Calu3 (cell line): ENCODE measurements at places on chromosomes 2 and 18.

DNA sequence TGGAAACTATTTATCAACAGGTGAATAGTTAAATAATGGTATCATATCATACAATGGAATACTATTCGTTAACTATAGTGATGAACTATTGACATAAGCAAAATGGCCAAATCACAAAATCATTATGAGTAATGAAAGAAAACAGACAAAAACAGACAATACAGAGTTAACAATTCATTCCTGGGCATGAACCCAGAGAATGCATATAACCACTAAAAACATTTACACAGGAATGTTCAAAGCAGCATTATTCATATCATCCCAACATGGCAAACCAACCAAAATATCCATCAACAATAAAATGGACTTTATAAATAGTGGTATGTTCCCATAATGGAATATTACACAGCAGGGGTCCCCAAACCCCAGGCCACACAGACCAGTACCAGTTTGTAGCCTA, 131.2 kb upstream of the CYP1B1 start:
- no peak for DNase-seq

DNA sequence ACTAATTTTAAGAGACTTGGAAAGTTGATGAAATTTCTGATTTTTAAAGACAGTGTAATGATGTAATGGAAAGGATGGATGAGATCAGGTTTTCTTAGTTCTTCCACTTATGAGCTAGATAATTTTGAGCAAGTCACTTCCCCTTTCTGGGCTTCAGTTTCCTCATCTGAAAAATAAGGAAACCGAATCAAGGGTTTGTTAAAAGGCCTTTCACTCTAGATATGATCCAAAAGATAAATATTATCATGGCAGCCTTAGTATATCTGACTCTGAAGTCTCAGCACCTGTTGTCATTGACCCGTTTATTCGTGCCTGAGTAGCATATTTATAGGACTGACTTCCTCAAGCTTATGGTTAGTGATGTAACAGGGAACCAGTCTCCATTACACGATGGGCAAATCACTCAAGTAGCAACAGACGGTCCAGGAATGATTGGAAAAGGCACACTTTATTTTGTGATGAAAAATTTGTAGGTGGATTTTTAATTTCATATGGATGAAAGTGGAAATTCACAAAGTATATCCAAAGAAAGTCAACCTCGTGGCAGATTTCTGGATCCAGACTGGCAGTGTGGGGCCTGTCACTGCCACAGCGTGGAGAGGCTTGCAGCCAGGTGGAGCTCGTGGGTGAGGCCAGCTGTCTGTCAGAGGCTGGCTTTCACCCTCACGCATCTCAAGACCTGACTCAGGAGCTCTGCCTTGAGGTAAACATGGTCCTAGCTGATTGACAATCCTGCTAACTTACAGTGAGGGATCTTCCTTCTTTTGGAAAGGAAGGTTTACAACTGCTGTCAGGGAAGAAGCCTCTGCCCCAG, 137.9 kb upstream of the CXCR4 start:
- no peak for DNase-seq

GRCh38 chr18:9629709-9630108, 15.3 kb upstream of the PPP4R1 start:
- no peak for DNase-seq

- no peak for DNase-seq
Observed at GRCh38 chr2:219636941-219637841, 9.8 kb downstream of the SLC4A3 start.

DNA sequence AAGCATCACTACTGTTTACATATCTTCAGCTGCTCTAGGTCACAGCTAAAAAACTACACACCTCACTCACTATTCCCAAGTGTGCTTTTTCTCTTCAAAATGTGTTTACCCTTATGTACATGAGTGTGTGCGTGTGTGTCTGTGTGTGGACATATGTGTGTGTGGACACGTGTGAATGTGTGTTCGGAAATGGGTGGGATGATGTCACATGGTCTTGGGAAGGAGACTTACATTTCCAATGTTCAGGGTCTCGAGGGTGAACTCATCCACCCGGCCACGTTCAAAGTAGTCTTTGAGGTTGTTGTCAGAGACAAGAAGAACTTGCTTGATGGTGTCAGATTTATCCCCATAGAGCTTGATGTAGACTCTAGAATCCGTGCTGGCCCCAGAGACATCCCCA, 87.8 kb downstream of the LOXHD1 start:
- DNase-seq = no peak

GRCh38 chr2:183195397-183195796, 71.2 kb downstream of the NUP35 start:
- no peak for DNase-seq

- no peak for DNase-seq
Observed at GRCh38 chr2:31234683-31235503, 941 bp downstream of the EHD3 start.

DNA sequence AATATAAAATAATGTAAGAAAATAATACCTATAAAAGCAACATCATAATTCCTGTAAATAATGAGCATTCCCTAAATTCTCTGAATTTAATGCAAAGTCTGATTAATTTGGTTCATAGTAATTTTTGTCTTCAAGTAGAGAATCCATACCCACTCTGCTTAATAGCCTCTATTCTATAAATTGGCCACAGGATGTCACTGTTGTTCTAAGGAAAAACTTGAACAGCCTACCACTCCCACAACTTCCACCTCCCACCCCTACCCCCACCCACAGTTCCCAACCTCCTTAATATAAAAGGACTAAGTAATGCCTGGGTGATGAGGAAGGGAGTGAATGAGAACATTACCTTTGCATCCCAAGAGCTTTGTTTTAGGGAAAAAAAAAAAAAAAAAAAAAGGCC, 27.2 kb upstream of the BBS5 start:
- DNase-seq = peak; percentile 13

DNA sequence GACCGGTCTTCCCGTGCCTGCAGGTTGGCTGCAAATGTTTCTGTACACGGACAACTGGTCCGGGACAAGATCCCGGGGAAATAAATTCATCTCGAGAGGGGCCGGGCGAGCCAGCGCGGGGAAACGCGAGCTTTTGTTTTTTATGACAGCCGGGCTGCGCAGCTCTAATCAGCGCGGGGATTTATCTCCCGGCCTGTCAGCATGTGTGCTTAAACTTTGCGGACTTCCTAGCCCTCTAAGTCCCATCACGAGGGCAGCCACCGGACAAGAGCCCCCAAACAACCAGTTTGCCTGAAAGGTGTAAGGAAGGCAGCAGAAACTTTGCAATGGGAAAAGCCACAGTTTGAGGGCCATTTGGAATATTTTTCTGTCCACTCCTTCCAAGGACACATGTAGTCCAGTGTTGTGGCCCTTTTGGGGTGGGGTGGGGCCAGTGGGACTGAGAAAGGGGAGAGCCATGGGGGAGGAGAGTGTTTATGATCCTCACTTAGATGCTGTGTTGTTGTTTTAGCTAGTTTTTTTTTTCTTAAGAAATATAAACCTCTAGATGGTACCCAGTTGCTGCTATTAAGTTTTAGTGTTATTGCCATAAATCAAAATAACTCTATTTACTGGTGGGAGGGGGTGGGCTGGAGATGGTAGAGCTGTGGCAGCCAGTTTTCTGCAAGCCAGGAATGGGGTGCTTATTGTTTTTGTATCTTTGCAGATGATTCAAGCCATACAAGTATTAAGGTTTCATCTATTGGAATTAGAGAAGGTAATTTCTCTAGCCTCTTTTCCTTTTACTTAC, 6.0 kb downstream of the MEIS1 start:
- no peak for DNase-seq

DNA sequence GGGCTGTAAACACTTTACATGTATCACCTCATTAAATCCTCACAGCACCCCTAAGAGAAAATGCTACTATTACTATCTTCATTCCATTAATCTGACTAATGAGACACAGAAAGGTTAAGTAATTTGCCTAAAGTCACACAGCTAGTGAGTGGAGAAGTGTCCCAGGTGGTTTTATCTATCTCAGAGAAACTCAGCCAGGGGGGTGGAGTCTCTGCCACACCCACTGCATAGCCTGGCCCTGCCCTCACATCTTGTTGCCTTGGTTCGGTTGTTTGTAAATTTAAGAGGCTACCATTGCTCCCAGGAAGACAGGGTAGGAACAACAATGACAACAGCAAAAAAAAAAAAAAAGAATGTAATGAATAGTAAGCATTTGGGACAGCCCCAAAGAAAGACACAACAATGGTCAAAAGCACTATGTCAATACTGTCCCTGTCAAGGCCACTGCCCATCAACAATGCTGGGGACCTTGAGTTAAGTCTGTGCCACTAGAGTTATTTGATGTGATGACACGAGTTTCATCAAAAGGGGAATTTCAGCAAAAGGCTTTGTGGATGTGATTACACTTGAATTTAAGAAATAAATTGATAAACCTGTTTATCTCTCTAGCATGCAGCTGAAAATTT, 17.5 kb downstream of the CYRIA start:
- DNase-seq = no peak

DNA sequence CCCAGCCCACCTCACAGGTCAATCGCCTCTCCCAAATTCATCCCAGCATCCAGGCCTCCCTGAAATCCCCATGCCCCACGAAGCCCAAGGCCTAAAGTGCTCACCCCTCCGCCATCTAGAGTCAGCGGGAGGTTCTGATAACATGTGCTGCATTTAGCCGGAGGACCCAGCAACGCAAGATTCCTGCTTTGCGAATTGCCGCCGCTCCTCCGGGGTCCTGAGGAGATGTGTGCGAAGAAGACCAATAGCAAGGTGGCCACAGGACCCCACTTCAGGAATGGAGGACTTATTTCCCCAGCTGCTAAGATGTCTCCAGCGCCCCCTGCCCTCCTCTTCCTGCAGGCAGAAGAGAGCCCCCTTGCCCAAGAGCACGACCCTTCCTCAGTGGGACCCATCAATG, 120.8 kb upstream of the GLI2 start:
- DNase-seq = no peak

- peak; percentile 43 for DNase-seq
Observed at GRCh38 chr2:147910990-147911473, 66.2 kb downstream of the ACVR2A start.

DNA sequence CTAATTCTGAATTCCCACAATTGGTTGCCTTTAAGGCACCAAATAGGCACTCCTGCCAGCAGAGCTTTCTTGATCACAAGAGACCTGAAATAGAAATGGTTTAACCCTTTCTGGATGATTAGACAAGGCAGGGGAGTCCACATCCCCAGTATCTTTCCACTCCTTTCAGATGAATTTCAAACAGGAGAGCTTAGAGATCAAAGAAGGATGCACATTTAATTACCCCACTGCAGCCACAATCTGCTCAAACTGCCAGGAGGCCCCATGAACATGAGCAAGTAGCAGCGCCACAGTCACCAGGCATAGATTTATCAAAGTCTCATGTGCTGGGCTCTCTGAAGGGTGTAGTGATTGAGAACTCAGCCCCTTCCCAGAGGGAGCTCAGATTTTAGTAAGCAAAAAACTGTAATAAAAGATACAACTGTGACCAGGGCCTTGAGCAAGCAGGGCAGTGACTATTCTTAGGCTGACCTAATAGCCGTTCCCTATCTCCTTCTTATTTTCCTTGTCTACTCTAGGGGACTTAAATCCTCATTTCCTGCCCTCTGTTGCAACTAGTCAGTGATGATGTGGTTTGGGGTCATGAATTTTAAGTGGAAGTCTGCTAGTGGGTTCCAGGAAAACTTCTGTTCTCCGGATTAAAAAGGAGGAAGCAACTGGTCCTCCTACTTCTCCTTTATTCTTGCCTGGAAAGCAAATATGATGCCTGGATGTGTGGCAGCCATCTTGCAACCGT, 53.7 kb downstream of the SLC4A3 start:
- DNase-seq = no peak

DNA sequence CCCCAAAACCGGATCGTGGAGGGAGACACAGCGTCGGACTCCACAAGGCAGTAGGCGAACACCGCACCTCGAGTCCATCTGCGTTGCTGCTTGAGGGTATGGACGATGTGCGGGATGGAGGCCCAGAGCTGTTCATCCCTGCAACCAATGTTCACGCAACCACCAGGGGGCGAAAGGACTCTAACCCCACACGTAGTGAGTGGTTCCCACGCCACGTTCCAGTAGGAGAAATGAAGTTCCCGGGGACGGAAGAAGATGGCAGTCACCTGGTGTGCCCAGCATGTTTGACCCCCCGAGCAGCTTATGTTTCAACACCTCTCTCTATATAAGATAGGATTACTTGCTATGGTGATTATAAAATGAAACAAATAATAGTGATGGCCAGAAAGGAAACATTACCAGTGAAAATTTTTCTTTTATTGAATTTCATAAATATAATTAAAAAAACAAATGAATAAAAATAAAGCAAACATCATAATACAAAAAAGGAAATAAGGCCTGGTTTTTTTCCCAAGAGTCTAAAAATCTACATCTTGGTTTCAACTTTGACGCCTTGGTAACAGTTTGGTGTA, 184.3 kb downstream of the SH3BP4 start:
- DNase-seq = peak; percentile 85

DNA sequence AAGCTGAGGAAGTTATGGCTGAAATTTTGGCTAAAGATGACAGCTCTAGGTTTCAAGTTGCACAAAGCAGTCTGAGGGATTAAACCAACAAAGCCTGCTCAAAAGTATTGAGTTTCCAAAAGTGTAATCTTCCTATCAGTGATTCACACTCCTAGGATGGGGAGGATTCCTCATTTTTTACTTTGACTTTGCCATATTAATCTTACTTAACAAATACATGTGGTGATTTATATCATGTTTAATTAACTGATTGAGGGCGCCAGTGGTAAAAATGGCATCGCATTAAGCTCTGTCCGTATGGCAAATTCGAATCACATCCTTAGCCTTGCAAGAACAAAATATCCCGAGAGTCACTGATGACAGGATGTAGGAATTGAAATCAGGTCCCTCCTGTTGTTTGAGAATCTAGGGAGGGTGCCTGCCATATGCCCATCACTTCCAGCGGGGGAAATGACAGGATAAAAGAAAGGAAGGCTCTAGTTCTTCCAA, 78.1 kb upstream of the ETAA1 start:
- no peak for DNase-seq

DNA sequence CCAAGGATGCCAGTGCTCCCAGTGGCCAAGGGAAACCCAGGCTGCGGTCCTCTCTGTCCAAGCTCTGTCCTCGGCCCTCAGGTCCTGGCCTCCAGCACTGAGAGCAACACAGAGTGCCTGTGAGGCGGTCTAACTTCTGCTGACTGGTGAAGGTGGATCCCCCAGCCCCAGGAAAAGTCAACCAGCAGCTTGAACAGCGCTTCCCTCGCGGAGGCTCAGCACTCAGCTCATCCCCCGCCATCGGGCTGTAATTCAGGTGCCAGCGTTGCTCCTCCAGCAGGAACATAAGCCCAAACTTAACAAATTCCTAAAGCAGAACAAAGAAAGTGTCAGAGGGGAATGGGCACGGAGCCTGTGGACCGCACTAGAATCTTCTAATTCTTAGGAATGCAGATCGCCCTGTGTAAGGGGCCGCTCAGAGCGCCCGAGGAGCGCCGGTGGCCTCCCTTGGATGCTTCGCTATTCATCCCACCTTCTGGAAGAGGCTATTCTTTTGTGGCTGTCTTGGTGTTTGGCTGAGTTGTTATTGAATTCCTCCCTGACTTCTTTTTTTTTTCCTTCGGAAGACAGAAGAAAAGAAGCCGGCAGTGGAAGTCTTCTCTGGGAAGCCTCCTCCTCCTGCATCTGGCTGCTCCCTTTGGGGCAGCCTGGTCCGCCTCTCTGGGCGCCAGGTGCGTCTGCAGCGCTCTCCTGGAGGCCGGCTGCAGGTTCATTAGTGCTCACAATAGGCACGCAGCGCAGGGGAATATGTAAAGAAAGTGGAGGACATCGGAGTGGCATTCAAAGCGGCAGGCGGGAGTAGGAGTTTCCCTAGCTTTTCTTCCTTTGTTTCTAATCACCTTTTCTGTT, 905.6 kb downstream of the TSN start:
- no peak for DNase-seq
